ENCODE measurements at places on chromosomes 5 and 9.

- no peak for DNase-seq
Observed at GRCh38 chr5:53029608-53030007, 40.5 kb downstream of the ITGA2 start.

GRCh38 chr9:7287986-7288385 lies 511.6 kb downstream of the DMAC1 start:
- DNase-seq, result no peak

- DNase-seq, result no peak
Observed at GRCh38 chr5:50889790-50890189, 223.4 kb downstream of the PARP8 start.

DNA sequence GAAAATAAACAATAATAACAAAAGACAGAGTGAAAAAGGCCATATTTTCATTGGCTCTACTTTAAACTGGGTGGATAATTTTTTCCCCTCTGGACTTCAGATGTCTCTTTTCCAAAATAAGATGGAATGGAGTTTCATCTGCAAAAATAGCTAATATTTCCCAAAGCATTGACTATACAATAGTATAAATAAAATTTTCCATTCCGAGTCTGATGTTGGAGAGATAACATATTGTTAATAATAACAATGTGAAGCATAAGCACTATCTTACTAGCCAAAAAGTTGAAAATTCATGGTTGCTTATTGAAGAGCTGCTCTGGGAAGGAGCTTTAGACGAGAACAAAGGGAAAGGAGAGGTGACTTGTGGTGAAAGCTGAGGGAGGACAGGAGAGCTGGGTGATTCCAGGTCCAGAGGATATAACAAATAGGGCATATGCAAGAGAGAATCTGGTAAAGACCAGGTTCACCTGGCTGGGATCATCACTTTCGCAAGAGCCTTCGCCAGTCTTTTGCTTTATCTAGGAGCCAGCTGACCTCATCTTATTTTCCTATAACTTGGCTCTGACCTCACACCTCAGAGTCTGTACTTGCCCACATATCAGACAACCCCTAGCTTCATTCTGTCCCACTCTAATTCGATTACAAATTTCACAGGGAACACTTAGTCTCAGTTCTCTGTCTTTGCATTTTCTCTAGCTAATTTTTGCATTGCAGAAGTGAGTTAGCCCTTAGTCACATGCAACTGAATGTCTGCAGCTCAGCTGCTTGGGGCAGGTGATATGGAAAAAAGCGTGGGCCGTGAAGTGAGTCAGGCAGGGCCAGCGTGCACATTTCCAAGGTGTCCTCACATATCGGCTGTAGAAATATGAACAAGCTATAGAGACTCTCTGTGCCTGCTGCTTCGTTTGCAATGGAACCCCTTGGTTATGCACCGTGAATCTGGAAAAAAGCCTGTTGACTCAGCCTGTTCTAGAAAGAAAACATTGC lies 7.6 kb upstream of the ZNF474 start:
- no peak for DNase-seq

- DNase-seq, result no peak
Observed at GRCh38 chr5:169128679-169129078, 172.3 kb downstream of the SLIT3 start.

DNA sequence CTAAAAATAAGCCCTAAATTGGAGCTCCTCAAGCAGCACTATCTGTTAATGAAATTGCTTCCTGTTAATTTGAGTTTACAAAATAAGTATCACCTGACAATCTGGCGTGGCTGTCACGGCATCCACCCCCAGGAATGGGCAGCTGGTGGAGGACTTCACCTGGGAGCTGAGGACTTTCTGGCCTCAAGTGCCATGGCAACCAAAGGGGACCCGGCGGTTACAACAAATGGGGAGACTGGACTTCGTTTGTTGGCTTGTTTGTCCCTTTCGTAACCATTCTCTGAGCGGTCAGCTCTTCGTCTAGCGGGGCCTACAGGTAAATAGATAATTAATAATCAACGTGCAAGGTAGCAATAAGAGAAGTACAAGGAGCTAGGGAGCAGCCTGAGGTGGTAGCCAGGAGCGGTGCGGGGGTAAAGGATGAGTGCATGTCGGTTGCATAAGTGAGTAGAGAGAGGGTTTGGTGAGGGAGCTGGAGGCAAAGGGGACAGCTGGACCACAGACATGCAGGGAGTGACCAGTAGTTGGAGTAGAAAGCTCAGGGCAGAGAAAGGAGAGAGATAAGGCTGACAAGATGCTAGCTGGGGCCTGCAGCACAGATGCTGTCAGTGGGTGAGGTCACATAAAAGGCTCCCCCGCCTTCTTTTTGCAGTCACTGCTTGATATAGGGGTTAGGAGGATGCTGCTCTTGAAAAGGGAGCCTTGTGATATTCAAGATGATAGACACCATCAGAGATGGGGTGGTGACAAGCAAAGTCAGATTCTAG lies 62.5 kb downstream of the HSPA4 start:
- no peak for DNase-seq

- DNase-seq, result no peak
Observed at GRCh38 chr9:99249619-99250018, 27.5 kb downstream of the SEC61B start.

DNA sequence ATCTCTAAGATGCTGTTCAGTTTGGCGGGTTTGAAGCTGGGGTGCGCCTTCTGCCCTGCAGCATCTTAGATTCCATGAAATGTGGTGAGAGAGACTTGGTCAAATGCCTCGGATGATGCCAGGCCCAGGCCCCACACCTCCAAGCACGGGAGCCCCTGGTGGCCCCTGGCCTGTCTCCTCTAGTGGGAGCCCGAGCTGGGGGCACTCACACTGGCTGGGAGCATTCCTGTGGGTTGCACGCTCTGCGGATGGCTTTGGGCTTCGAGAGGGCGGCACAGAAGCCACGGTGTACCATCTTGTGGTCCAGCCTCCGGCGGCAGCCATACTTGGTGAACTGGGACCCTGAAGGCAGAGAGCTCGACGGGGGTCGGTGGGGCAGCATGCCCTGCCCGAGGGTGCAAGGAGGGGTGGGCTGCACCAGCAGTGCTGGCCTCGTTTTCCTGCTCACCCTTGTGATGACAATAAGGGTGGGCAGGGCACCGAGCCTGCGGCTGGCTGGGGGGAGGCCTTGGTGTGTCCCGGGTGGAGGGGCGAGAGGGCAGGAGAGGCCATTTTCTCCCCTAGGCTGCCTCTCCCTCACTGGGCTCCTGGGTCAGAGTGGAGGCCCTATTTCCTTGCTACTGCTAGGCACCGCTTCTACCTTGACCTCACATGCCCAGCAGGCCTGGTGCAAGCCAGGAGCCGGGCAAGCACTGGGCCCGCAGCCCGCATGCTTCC lies 65.8 kb downstream of the ZNF354C start:
- no peak for DNase-seq
